ENCODE measurements at places on chromosomes 7 and 10.

DNA sequence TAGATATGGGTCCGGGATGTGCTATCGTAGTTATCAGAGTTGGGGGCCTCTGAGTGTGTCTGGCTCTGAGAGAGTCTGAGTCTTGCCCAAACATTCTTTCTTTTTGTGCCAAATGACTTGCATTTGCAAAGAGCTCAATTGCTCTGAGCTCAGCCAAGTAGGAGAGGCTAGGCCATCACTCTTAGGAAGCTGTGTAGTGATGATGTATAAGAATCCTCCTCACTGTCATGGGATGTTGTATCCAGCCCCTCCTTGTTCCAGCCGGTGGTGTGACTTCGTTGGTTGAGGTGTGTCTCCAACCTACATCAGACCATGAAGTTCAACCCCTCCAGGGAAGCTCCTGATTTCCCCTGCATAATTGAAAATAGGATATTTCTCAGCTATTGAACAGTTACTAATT is 97.5 kb upstream of the NPS start:
- no peak overlapping the region for H3K4me3 ChIP-seq
- no peak for DNase-seq
- no peaks in the 10 kb centered on the region for H3K4me1 ChIP-seq

- no peaks in the 10 kb centered on the region for H3K4me1 ChIP-seq
- no peak for DNase-seq
- no peaks in the 10 kb centered on the region for H3K27me3 ChIP-seq
- H3K36me3 ChIP-seq: no peaks in the 10 kb centered on the region
- H3K4me3 ChIP-seq: no peak overlapping the region
Measured at GRCh38 chr10:48498940-48499510, 105.8 kb downstream of the ARHGAP22 start.

- H3K27ac ChIP-seq: no peak overlapping the region
- no peaks in the 10 kb centered on the region for H3K4me1 ChIP-seq
- no peaks in the 10 kb centered on the region for H3K27me3 ChIP-seq
- H3K36me3 ChIP-seq: no peaks in the 10 kb centered on the region
- DNase-seq: no peak
Measured at GRCh38 chr7:131655866-131656265, 99.4 kb upstream of the PODXL start.

DNA sequence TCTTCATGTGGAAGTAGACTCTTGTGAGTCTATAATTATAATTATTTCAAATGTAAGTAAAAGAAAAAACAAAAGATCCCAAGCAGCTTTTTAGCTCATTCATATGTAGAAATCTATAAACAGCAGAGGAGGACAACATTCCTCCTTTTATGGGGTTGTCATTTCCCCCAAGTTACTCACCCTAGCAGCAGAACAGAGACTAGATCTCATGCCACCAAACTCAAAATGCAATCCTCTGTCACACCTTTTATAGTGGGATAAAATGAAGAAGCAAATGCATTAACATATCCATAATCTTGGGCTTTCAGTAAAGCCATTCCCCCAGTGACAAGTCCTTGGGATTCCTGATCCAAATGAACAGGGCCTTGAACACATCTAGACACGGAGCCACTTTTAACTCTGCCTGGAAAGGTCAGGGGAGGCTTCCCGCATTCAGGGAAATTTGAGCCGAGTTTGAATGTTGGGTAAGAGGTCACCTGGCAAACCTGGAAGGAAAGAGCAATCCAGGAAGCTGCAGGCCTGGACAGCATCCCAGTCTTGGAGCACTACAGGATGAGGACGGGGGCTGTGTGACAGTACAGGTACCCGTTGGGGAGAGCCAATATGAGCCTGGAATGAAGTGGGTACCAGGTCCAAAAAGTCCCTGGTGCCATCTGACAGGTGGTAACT is 76.4 kb downstream of the DOCK4 start:
- H3K27me3 ChIP-seq: no peaks in the 10 kb centered on the region
- no peaks in the 10 kb centered on the region for H3K36me3 ChIP-seq
- H3K27ac ChIP-seq: no peak overlapping the region
- H3K4me1 ChIP-seq: peaks cover 5% of the 10 kb centered on the region
- no peak for DNase-seq

- no peaks in the 10 kb centered on the region for H3K36me3 ChIP-seq
- DNase-seq: no peak
- peaks cover 12% of the 10 kb centered on the region for H3K4me1 ChIP-seq
Measured at GRCh38 chr10:117374506-117375359, 507 bp downstream of the PDZD8 start.

DNA sequence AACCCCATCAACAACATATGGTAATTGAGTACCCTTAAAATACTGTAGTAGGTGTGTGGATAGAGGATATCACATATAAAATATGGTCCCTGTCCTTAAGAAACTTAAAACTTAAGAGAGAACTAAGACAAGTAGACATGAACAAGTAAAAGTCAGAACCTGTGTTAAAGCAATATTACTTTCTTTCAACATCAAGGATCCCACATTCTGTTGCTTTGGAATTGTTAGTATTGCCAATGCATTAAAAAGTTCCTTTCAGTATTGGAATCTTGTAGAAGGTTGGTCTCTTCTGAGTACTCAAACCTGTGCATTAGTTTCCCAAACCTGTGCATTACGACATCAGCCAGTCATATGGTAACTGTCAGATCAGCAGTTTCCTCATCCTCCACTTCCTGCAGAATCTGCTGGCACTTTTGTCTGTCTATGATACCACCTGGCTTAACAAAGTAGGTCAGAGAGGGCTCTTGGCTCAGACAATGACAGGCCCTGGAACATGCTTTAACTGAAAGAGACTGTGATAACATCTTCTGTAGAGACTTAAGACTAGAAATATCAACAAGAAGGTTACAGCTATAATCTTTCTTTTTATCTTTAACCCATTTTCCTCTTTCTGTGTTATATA is 56.5 kb downstream of the CCDC71L start:
- H3K36me3 ChIP-seq: no peaks in the 10 kb centered on the region
- H3K27me3 ChIP-seq: no peaks in the 10 kb centered on the region
- no peaks in the 10 kb centered on the region for H3K4me1 ChIP-seq
- no peak for DNase-seq
- no peak overlapping the region for H3K4me3 ChIP-seq
- no peak overlapping the region for H3K27ac ChIP-seq

GRCh38 chr7:138663725-138664710 is 37.1 kb downstream of the SVOPL start:
- H3K27me3 ChIP-seq: no peaks in the 10 kb centered on the region
- no peak for DNase-seq
- peak overlapping the region; percentile 44 for H3K4me3 ChIP-seq
- H3K4me1 ChIP-seq: no peaks in the 10 kb centered on the region
- no peak overlapping the region for H3K27ac ChIP-seq

GRCh38 chr7:73850781-73851207 is 8.5 kb upstream of the METTL27 start:
- peaks cover 9% of the 10 kb centered on the region for H3K4me1 ChIP-seq
- H3K27me3 ChIP-seq: peaks cover 2% of the 10 kb centered on the region
- H3K36me3 ChIP-seq: no peaks in the 10 kb centered on the region
- H3K27ac ChIP-seq: peak overlapping the region; percentile 80
- DNase-seq: no peak
- no peak overlapping the region for H3K4me3 ChIP-seq

DNA sequence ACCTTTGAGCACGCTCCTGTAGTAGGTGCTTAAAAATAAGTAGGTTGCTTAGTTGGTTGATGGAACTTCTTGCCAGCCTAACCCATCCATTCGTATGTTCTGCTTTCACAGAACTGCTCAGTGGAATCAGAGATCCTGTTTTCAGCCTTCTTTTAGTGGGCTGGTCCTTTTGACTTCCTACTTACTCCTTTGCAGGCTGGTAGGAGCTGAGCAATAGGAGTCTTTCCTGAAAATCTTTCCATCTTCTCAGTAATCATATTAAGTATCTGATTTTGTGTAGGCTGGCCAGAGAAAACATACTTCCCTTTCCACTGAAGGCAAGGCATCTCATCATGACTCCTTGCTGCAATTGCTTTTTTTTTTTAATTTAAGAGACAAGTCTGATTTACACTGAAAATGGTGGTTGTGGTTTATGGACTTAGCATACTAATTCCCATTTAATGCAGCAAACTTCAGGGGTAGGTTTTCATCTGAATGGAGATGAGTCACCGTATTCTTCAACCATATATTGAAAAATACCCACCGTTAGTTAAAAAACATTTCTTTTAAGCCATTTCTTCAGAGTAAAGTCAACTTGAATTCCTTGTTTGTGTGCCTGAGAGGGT is 208.0 kb downstream of the ZNF365 start:
- H3K27ac ChIP-seq: no peak overlapping the region
- no peaks in the 10 kb centered on the region for H3K36me3 ChIP-seq
- no peak overlapping the region for H3K4me3 ChIP-seq
- H3K4me1 ChIP-seq: no peaks in the 10 kb centered on the region
- DNase-seq: no peak
- H3K27me3 ChIP-seq: no peaks in the 10 kb centered on the region

DNA sequence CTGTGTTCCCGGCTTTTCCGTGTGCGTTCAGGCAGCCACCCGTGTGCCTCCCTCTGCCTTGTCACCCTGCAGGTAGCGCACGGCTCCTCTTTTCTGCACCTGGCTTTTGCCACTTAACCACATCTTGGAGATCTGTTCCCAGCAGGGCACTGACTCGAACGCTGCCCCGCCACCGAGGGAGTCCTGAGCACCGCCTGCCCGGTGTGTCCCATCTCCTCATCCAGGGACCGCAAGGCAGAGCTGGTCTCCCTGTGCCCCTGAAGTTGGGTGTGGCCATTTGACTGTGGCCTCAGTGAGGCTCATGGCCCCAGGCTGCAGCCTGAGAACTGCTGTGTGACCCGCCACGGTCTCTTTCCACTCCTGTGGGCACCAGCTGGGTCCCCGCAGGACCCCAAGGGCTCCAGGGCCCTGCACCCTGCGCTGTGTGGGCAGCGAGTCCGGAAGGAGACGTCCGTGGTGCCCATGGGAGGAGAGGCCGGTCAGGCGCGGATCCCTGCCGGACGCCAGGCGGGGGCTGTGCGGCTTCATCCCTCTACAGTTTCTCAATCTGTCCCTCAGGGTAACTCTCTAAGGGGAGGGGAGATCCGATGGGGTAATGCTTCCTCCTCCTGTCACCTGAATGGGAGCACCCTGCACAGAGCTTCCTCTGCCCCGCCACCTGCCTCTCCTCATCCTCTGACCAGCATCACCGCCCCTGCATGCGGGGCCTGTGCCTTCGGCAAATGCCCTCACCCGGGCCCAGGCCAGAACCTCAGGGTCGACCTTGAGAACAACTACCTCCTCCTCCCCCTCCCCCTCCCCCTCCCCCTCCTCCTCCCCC is 1.8 kb upstream of the INTS1 start:
- H3K4me3 ChIP-seq: no peak overlapping the region
- no peaks in the 10 kb centered on the region for H3K27me3 ChIP-seq
- H3K4me1 ChIP-seq: peaks cover 40% of the 10 kb centered on the region
- H3K27ac ChIP-seq: no peak overlapping the region
- DNase-seq: no peak
- no peaks in the 10 kb centered on the region for H3K36me3 ChIP-seq

DNA sequence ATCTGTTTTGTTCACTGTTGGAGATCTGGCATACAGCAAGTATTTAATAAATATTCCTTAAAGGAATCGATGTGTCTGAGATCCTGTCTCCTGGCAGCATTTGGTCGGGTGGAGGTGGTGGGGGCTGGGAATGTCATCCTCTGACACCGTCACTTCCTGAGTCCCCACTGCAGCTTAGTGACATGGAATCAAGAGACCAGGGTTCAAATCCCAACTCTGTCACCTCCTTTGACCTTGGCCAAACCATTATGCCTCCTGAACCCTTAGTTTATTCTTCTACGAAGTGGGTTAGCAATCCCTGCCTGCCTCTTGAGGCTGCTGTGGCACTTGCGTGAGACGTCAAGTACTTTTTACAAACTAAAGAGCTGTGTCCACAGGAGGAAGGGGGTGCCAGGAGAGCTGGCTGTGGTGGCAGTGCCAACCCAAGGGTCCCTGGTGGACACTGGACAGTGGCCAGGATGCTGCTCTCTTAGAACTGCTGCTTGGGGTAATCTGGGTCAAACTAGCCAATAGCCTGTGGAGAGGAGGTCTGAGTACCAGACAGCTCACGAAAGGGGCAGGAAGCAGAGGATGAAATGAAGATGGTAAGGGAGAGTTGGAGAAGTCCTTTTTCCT is 8.0 kb upstream of the ZMIZ1 start:
- peak; percentile 8 for DNase-seq
- H3K4me3 ChIP-seq: no peak overlapping the region
- no peaks in the 10 kb centered on the region for H3K36me3 ChIP-seq
- no peaks in the 10 kb centered on the region for H3K27me3 ChIP-seq
- H3K27ac ChIP-seq: peak overlapping the region; percentile 70

DNA sequence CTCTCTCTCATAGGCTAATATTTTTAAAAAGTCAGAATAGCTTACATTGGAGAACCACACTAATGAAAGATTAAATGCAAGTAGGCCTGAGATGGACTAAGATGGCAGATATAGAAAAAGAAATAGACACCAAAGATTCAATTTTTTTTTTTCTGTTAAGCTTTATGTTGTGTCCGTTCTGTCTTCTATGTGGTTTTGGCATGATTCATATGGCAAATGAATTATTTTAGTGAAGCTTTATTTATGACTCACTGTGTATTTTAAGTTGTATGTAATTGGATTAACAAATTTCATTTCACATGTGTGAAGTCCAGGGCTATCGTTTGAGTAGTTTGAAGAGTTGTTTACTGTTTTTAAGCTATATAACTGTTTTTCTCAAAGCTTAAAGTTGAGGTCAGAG is 214.8 kb downstream of the CAMK1D start:
- no peak for DNase-seq
- H3K27me3 ChIP-seq: no peaks in the 10 kb centered on the region
- H3K4me3 ChIP-seq: no peak overlapping the region
- H3K4me1 ChIP-seq: no peaks in the 10 kb centered on the region
- H3K36me3 ChIP-seq: no peaks in the 10 kb centered on the region
- no peak overlapping the region for H3K27ac ChIP-seq

GRCh38 chr7:91941450-91941849 is 788 bp downstream of the AKAP9 start:
- no peaks in the 10 kb centered on the region for H3K36me3 ChIP-seq
- no peak for DNase-seq
- H3K27ac ChIP-seq: peak overlapping the region; percentile 93
- peak overlapping the region; percentile 71 for H3K4me3 ChIP-seq
- H3K4me1 ChIP-seq: no peaks in the 10 kb centered on the region
- H3K27me3 ChIP-seq: no peaks in the 10 kb centered on the region

- no peaks in the 10 kb centered on the region for H3K27me3 ChIP-seq
- DNase-seq: no peak
Measured at GRCh38 chr7:155746188-155746587, 66.1 kb downstream of the SHH start.

DNA sequence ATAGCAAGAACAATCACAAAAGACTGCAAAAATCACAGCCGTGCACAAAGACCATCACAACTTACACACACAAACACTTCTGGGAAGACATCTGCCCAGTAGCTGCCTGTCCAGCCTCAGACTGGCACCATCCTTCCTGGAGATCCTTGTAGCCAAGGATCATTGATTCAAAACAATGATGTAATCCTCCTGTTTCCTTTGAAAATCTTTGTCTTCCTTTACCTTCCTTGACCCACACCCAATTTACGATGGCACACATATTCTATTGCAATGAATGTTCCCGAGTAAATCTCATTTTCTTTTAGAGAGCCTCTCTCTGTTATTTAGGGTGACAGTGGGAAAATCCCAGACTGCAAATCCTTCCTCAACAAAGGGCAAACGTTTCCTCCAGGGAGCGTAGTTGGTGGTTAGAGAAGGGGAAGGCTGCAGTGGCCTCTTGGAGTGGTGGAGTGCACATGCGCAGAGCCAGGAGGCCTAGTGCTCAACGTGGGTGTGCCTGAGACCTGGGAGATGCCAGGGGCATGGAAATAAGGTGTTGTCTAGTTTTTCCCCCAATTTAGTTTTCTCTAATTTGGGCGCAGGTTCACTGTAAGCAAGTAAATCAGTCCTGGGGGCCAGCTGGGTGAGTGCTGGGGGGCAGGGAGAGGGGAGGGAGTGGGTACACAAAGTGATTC is 3.1 kb upstream of the INPP5A start:
- no peak overlapping the region for H3K4me3 ChIP-seq
- H3K27me3 ChIP-seq: no peaks in the 10 kb centered on the region
- DNase-seq: no peak
- H3K27ac ChIP-seq: no peak overlapping the region

All from tibial nerve (tissue), 4 donors.